Ovary (tissue), 10 donors: ENCODE measurements at places on chromosomes 1 and 21.

DNA sequence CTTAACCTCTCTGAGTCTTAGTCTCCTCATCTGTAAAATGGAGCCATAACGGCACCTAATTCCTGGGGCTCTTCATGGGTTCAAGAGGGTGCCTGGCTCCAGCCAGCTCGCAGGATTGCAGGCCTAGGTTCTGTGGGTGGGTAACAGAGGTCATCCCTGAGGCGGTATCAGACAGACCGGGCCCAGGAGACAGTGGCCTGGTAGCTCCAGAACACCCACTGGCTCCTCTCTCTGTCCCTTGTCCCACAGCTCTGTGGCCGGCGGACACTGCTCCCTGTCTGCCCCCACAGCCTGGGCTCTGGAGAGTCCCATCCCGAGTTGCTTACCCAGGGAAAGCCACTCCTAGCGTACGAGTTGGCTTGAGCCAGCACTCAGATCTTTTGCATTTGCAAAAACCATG is 150.3 kb downstream of the PEX14 start:
- peak; percentile 13 for DNase-seq

GRCh38 chr21:44935533-44935927 is 4.3 kb upstream of the SLX9 start:
- DNase-seq, result no peak

- no peak for DNase-seq
Measured at GRCh38 chr1:222905151-222905550, 90.3 kb downstream of the DISP1 start.

GRCh38 chr1:226108935-226109828 is 46.7 kb downstream of the H3-3A start:
- peak; percentile 52 for DNase-seq

- DNase-seq, result no peak
Measured at GRCh38 chr1:62381831-62382657, 54.8 kb upstream of the USP1 start.
